T-helper 9 cell (primary cell): ENCODE measurements at places on chromosomes 1 and 21.

GRCh38 chr1:117128323-117129079 lies 7.0 kb upstream of the TRIM45 start:
- DNase-seq = no peak

DNA sequence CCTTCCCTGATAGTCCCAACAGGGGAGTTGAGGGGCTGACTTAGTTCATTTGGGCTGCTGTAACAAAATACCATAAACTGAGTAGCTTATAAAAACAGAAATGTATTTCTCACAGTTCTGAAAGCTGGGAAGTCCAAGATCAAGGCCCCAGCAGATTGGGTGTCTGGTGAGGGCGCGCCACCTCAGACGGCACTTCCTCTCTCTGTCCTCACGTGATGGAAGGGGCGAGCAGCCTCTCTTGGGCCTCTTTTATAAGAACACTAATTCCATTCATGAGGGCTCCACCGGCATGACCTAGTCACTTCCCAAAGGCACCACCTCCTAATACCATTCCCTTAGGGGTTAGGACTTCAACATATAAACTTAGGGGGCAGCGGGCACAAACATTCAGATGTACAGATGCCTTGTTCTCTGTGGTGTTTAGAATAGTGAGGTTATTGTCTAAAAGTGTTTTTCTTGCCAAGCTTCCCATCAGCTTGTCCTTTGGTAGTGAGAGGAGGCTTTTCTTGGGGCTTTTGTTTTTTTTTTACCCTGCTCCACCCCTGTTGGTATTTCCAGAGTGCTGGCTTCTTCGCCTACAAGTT lies 20.3 kb downstream of the NIPAL3 start:
- DNase-seq = no peak

DNA sequence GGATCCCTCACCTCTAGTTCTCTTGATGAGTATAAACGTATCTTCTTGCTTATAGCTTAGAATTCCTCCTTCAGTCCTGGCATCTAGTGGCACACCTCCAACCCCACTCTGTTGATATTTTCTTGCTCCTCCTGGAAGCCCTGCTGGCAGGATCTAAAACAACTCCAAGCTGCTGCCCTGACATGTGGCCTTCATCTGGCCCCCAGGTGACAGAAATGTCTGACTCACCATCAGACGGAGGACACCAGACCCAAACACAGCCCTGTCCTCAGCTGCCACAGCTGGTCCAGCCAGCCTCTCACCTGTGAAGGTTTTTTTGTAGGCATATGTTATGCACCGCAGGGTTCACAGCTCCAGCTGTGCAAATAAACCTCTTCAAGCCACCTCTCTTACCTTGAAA lies 53.4 kb downstream of the KRTAP19-8 start:
- DNase-seq = no peak

- DNase-seq = no peak
These were observed 23.3 kb downstream of the SLC44A3 start for GRCh38 chr1:94843430-94843829.

GRCh38 chr1:24828887-24829192 lies 83.6 kb downstream of the CLIC4 start:
- DNase-seq = no peak

DNA sequence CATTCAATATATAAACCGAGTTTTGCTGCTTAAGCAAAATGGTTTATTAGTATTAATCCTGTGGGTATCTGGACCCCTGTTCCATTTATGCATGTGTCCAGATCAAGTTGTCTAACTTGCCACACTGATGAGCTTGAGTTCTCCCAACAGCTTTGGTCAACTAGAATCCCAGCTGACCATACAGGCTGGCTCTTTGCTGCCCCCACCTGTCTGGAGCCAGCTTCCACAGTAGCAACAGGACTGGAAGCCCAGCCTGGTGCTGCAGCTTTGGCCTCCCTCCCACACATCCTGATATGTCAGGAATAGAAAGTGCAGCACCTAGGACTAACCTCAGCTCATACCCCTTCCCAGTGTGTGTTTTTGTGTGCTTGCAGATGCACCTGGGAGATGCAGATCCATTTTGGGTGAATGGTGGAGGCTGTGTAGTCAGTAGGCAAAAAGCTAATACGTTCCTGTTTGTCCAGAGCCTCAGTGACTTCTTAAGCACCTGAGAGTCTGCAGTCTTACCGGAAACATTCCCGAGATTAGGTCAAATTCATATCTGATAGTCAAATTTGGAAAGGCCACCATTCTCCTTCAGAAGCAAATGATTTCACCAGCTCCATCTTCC lies 40.9 kb upstream of the BEND5 start:
- no peak for DNase-seq

DNA sequence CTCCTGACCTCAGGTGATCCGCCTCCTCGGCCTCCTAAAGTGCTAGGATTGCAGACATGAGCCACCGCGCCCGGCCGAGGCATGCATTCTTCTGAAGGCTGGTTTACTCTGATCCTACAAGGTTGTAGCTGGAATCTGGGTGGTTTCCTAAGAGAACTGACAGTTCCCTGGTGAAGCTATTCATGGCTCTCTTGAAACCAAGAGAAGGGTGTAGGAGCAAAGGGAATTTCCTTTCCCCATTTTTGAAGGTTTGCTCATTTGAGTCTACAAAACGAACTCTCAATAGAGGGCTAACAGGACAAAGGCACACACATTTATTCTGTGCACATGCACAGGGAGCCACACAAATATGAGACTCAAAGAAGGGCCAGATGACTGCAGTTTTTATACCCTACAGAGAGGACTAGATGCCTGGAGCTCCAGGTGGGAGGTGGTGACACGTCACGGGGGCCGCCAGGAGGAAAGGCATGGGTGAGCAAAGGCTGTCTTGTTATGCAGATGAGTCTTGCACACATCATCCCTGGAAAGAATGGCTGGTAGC lies 49.5 kb upstream of the ERRFI1 start:
- no peak for DNase-seq

- no peak for DNase-seq
These were observed 68.4 kb downstream of the EPHB2 start for GRCh38 chr1:22778862-22779520.

- no peak for DNase-seq
These were observed 92.3 kb downstream of the SPATA46 start for GRCh38 chr1:162284206-162284955.

- DNase-seq = no peak
These were observed 8.7 kb upstream of the MMEL1 start for GRCh38 chr1:2641381-2642130.

DNA sequence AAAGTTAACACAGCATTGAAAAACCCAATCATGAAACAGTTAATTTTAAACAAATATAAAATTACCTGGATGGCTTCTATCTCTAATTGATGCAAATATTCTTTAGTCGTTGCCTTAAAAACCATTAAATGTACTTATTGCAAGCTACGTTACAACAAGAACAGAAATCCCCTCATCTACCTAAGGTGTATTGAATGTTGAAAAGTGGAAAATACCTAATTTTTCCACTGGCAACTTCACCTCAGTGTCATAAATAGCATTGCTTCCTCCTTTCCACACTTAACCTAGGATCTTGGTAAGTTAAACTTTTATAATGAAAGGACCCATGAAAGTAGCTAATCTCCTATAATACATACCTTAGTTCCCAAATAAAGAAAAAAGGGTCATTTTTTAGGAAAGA lies 5.4 kb downstream of the GADD45A start:
- no peak for DNase-seq

DNA sequence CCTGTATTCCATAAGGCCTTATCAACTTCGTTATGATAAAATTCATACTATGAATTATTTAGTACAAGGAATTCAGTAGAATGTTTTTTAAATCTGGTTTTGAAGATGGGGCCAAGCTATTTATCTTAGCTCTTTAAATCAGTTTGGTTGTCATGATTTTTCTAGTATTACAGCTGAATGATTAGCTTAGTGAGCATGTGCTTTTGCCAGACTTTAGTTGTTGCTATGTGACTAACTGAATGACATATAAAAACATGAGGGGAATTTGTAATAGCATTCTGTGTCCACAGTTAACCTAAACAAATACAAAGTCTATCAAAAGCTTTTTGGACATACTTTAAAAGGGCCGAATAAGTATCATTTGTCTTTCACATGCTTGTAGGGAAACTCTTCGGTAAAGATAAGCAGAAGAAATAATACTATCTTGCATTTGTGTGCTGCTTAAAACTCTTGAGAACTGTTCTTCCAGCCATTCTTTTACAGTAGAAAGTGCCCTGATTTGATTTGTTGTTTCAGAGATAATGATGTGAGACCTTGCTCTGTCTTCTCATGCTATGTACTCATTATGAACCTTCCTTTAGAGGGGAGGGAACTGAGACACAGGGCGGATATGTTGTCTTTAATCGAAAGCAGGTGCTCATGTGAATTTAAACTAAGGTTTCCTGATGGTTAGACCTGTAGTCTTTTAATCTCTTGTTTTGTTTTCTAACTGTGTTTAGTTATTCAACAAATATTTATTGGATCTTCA lies 18.8 kb downstream of the NEK7 start:
- DNase-seq = no peak

DNA sequence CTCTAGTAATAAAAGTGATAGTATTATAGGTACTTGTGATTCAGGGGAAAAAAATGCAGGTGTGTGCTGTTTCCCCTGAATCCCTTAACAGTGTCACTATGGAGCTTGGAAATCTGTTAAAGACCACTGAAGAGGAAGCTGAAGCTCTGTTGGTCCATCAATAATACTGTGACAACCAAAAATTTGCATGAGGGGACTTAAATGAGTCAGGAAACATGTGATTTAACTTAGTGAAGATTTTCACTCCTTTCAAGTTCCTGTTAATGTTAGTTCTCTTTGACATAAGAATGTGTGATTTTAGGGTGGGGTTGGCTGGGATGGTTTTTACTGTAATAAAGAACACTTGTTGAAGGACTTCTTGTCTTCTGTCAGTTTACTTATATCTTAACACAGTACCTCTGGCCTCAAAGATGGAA lies 32.0 kb downstream of the VANGL2 start:
- no peak for DNase-seq

- no peak for DNase-seq
These were observed 49.7 kb upstream of the MACF1 start for GRCh38 chr1:39154553-39155421.

DNA sequence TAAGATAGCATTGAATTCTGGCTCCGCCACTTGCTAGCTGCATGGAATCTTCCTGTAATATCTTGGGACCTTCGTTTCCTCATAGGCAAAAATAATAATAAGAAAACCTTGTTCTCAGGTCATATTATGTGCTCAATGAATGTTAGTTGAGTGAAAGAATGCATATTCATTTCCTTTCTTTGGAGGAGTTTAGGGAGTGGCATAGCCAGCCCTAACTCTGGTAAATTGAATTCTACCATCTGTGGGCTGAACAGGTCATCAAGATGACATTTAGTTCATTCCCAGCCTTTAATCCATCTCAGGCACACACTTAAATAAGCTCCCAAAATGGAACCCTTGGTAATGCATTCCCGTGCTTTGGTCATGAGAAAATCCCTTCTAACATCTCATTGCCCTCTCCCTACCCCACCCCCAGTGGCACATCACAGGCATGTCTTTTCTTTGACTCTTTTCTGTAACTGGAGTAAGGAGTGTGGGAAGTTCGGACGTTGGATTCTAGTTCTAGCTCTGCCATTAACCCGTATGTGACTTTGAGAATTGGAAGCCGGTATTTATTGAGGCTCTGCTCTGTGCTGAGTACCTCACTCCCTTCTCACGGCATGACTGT lies 13.2 kb upstream of the MYOG start:
- no peak for DNase-seq

DNA sequence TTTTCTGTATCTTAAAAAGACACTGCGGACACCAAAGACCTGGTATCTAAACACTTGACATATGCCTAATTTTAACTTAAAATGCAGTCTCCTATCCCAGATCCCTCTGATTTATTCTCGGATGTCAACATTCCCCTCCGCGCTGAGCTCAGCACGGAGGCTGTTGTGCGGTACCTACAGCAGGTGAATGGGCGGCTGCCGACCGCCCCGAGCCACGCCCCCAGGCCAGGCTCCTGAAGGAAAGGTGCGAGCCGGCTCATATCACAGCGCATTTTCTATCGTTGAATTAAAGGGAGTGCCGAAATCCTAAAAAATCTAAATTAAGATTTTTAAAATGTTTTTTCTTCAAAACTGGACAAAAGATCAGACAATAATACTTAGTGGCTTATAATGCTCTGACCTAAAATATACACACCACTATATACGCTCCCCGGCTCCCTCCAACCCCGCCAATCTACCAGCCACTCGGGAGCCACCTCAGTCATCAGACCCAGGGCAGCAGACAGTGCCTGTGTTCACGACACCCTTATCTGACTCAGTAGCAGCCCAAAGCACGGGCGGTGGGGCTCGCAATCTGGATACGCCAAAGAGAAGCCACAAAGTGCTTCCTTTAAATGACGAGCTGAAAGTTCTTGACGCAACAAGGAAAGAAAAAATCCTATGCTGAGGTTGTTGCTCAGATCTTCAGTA lies 4.1 kb downstream of the WRAP73 start:
- DNase-seq = no peak

DNA sequence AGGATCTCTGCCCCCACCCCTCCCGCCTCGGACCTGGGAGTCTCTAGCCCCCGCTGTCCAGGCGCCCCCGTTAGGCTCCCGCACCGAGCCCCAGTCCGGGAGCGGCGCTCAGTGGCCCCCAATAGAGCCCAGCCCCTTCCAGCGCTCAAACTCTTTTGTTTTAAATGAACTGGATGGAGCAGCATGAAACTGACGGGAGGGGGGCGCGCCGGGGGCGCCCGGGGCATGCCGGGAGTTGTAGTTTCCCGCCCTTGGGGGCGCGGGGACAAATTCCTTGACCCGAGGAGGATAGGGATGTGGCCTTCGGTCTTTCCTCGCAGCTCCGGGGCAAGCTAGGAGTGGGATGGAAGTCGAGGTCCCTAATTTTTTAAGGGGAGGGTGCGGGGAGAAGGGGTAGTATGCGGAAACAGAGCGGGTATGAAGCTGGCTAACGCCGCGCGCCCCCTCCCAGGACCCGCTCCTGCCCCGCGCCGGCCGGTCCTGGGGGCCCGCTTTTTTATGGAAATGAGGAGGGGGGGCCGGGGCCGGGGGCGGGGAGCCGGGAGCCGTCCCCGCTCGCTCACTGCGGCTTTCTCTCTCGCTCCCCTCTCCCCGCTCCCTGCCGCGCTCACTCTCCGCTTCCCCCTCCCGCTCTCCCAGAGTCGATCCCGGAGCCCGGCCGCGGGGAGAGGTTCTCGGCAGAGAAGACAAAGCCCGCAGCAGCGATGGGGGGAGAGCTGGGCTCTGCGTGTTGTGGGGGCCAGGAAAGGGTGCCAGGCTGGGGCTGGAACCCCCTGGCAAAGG lies at the start of gene MEX3A:
MEX3A (minus strand) TSS at position 157 of the 783 bp plus-strand sequence. CDS start 467 bp downstream, outside the sequence.
- DNase-seq = peak; percentile 53
